SK-N-MC (cell line): ENCODE measurements at places on chromosomes 3 and 15.

DNA sequence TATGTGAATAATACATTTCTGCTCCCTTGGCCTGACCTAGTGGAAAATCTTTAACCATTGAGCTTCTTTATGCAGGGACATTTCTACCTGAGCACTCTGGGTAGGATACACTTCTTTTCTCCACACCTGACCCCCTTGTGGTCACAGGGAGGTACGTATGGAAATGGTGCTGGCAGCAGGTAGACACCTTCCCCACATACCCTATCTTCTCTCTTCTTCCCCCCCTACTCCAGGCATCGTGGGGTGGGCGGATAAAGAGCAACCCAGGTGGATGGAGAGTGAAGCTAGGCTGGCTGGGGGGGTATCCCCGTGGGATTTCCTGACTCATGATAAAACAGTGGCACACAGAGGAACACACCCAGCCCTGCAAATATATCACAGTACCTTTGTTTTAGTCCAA lies 312.1 kb downstream of the ARRDC4 start:
- DNase-seq: no peak

DNA sequence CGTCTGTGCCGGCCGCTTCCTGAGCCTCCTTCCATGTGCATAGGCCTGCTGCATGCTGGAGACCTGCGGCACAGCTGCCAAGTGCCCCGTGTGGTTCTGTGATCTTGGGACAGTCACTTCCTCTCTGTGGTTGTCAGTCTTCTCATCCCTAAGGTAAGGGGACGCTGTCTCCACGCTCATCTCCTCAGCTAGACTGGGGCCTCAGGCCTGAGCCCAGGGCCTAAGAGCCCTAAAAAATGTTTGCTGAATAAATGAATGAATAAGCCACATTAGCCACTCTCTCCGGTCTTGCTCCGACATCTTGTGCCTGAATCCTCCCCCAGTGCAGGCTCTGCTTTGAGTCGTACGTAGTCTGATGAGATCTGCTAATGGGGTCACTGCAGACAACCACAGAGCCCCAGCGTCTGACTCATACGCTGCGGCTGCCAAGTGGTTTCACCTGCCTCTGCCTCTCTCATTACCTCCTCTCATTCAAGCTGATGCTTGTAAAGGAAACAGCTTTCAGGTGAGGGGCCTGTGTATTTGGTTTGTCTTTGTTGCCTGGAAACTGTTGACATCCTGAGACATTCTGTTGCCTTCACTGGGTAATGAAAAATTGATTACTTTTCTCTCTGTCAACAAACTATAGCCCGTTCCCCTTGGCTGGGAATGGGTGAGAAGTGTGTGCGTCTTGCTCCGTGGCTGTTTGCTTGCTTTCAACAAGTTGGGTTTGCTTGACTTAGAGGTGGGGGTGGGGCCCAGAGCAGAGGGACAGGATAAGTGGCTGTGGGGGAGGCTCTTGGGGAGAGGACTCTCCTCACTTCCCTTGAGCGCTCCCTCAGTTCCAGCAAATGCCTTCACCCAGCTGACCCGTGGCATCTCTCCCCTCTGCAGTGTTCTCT lies 15.9 kb downstream of the RPLP1 start:
- DNase-seq: no peak

GRCh38 chr3:143617050-143617449 lies 231.2 kb downstream of the SLC9A9 start:
- no peak for DNase-seq

GRCh38 chr15:48866141-48866563 lies 11.8 kb upstream of the EID1 start:
- DNase-seq: no peak

DNA sequence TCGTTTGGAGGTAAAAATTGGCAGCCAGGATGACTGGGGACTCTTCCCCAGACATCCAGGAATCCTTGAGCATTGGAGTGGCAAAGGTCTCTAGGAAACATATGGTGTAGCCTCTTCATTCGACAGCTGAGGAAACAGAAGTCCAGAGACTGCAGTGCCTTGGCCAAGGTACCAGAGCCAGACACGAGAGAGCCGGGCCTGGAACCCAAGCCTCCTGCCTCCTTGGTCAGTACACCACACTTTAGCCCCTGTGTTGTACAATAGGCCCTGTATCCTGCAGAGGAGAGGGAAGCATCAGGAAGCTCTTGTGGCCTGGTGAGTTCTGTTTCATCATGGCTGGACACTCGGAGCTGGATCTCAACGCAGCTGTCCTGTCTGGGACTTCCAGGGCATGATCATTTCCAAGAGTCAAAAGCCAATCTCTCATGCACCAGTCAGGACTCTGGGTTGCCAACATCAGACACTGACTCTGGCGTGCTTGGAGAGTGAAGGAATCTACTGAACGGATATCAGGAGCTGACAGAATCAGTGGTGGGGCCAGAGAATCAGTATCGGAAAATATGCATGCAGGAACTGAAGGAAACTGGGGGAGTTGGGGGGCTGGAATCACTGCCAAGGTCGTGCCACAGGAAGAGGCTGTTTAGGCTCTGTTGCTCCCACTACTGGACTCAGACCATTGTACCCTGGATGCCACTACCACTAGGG lies 6.4 kb upstream of the MINAR1 start:
- DNase-seq: no peak

DNA sequence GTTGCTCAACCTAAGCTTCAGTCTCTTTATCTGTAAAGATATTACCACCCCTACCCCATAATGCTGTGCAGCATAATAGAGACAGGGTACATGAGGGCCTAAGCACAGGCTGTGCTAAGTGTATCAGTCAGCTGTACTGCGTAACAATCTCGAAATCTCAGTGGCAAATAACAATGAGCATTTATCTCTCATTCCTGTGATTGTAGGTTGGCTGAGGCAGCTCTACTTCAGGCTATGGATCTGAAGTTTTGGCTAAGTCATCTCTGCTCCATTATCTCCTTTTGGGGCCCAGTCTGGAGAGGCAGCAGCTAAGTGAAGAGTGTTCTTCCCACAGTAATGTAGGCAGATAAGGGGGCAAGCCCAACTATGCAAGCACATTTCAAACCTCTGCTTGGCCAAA lies 7.1 kb upstream of the SLC6A11 start:
- no peak for DNase-seq

- DNase-seq: no peak
Measured at GRCh38 chr3:16430717-16431630, 82.5 kb downstream of the RFTN1 start.

GRCh38 chr3:58202917-58203360 lies 7.8 kb downstream of the DNASE1L3 start:
- DNase-seq: no peak

DNA sequence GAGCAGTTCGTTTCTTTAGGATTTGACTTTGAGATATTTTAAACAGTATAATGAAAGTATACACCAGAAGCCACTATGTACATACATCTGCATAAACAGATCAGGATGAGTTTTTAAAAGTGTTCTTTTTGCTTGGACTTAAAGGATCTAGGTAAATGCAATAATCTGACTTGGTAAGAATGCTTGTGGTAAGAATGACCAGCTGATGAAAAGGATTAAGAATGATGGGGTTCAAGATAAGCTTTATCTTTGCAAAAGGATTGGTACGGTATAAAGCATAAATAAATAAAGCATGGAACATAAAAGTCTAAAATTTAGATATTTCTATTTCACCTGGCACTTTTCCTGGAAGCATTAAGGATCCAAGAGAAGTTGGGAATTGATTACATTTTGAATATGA lies 9.8 kb upstream of the MME start:
- DNase-seq: no peak

- DNase-seq: no peak
Measured at GRCh38 chr3:176463610-176464009, 733.7 kb downstream of the TBL1XR1 start.

DNA sequence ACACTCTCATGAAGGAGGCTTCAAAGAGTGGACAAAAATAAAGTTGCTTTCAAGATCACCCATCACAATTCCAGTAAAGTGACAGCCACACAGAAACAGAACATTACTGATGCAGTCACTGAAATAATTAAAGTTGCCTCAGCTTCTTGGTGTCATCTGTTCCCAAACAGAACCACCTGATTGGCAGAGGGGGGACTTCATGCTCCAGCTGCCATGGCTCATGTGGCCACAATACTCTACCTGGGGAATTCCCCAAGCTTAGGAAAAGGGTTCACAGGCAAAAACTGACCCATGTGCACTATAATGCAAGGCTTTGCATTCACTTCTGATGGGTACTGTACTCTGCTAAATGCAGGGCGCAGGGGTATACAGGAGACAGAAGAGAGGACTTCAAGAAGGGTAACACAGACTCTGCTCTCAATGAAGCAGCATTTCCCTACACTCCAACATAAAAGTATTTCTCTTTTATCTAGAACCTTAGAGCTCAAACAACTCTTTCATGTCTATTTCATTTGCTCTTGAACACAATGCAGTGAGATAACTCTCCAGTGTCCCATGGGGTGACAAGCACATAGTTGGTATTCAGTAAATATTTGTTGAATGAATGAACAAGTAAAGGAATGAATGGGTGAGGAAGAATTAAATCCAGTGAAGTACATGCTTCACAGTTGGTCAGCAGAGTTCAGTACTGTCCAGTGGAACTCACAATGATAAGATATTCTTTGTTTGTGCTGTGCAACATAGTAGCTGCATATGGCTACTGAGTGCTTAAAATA lies 8.6 kb upstream of the CTNNB1 start:
- DNase-seq: no peak

DNA sequence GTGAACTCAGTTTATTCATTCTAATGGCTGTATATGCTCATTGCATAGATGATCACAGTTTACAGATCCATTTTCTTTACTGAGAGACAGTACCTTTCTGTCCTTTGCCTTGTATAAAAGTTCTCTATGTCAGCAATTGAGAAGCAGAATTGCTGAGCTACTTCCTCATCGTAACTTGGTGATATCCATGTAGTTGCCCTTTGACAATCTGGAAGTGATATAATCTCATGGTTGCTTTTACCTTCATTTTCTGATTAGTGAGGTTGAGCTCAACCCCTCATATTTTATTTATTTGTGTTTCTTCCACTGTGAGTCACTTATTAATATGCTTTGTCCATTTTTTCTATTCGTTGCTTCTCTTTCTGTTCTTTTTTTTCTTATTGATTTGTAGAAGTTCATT lies 696.5 kb downstream of the AGBL1 start:
- DNase-seq: no peak

DNA sequence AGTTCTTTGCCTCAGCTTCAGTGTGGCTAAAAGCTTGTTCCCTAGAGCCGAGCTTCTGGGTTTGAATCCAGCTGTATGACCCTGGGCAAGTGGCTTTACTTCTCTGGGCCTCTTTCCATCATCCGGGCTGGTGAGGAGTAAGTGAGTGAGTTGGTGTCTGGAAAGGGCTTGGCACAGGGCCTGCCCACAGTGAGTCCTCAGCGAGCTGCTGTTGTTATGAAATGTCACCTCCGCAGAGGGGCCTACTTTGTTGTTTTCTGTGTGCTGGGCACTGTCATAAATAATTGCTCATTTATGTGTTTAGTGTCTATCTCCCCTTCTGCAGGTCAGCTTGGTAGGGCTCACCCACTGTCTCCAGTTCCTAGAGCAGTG lies 31.7 kb downstream of the SLC6A6 start:
- DNase-seq: no peak

GRCh38 chr3:23580096-23580713 lies 225.6 kb upstream of the UBE2E1 start:
- DNase-seq: no peak

GRCh38 chr3:4693620-4694019 lies 200.5 kb downstream of the ITPR1 start:
- no peak for DNase-seq

DNA sequence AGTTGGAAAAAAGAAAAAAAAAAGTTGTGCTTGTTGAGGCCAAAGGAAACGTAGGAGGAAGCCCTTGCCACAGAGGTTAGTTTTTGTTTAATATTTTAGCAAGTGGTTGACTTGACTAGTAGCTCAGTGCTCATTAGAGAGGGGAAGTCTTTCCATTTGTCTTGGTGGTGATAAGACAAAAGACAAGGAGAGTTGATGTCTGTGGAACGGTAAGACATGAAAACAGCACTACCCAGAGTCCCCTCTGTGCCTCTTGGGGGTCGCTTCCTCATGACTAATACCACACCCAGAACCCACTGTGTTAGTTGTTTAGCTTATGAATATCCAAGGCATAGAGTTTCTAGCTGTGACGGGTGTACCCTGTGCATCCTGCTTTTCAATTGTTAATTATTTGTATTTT lies 211.4 kb downstream of the ITPR1 start:
- no peak for DNase-seq

DNA sequence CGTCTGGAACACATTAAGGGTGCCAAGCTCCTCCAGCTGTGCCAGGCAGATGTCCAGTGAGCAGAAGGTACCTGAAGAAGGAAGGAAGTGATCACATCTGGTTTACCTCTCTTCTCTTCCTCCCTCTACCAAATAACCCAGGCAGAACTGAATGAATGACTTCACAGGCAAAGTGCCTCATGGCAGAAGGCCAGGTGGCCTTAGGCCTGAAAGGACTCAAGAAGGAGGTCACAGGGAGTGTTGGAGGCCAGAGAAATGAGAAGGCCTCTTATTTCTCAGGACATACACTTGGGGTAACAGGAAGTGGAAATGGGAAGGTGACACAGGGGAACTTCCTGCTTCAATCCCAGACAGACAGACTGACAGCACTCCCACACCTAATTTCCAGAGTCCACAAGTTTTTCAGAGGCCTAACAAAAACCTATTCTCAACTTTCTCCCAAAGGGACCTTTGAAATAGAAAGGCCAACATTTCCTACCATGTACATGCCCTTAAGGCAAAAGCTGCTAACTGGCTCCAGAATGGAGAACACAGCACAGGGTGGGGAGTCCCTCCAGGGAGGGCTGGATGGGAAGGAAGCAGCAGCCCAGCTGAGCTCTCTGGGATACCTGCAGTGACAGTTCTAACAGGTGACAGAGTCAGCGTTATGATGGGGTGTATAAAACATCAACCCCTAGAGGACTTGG lies 17.6 kb upstream of the SIN3A start:
- DNase-seq: no peak

DNA sequence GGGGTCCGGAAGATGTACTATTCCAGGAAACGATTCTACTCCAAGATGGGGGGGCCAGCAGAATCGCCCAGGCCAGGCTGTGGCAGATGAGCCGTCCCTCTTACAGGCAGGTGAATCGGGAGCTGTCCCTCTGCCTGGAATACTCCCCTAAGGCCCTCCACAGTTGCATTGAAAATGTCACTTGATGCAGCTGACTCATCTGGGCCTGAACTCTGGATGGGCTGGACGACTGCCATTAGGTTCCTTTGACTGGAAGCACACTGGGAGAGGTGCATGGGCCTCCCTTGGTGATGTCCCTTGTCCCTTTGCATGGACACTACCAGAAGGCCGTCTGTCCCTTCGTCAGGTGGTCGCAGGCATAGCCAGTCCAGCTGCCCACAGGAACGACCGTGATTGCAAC lies 69.6 kb upstream of the HRH1 start:
- DNase-seq: no peak
